ENCODE measurements at places on chromosomes 6 and 20.

DNA sequence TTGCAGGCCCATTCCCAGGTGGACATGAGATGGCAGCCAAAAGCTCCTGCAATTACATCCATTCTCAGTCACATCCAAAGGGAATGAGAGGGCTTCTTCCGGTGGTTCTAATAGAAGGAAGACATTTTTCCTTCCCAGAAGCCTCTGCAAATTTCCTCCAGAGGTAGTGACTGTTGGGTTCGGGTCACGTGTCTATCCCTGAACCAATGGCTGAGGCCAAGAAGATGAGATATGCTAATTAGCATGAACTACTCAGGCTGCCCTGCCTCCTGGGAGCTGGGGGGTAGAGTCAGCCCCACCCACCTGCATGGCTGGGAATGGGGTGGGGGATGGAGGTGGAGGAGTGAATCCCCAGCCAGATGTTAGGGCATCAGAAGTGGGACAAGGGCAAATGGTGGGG, 61.3 kb upstream of the IYD start:
- no peak for DNase-seq

- DNase-seq: no peak
Observed at GRCh38 chr20:39289831-39290230, 327.7 kb downstream of the DHX35 start.

DNA sequence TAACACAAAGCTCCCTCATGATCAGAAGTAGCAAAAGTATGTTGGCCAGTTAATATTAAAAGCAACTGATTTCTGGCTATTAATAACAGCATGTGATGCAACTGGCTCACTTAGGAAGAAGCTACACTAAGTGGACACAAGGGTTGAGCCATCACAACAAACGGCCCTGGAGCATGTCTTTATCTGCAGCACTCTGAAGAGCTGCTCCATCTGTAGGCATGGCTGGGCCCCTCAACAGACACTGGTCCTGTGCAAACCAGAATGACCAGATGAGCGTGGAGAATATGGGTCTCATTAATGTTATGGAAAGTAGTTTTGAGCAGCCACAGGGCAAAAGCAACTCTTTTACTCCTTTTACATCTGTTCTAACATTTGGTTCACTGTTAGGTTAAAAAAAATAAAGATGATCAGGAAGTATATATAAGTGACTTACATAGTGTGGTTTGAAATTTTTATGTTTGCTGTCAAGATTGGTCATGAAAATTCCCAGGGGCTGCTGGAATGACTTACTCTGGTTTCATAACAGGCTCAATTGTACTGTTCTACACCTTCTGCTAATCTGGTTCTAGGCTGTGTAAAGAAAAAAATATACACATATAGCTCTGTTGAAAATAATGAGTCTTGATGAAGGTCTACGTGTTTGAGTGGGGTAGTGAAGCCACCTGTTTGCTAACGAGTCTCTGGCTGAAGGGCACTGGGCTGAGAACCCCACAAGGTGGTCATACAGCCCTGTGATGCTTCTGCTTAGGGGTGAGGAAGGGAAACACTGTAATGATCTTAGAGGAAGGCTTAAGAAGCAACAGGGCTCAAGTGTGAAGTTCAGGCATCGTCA, 58.1 kb downstream of the INSM1 start:
- no peak for DNase-seq

GRCh38 chr6:111774346-111774703, 98.9 kb downstream of the FYN start:
- no peak for DNase-seq

- no peak for DNase-seq
Observed at GRCh38 chr20:59363101-59363500, 62.7 kb downstream of the EDN3 start.

DNA sequence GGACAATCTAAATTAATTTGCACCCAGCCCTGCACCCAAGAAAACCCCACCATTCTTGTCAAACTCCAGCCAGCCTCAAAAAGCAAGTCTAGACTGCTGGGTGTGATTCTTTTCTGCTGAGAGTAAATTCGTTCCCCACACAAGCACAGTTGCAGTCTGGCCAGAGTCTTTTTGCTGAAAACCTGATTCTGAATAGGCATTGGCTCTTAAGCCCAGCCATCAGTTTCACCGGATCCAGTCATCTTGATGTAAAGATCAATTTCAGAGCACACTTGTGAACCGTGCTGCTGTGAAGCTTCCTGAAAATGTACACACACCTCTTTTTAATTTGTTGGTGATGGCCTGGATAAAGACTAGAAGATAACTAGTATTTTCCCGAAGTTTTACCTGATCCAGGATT, 159.4 kb upstream of the GGTLC1 start:
- DNase-seq: no peak

DNA sequence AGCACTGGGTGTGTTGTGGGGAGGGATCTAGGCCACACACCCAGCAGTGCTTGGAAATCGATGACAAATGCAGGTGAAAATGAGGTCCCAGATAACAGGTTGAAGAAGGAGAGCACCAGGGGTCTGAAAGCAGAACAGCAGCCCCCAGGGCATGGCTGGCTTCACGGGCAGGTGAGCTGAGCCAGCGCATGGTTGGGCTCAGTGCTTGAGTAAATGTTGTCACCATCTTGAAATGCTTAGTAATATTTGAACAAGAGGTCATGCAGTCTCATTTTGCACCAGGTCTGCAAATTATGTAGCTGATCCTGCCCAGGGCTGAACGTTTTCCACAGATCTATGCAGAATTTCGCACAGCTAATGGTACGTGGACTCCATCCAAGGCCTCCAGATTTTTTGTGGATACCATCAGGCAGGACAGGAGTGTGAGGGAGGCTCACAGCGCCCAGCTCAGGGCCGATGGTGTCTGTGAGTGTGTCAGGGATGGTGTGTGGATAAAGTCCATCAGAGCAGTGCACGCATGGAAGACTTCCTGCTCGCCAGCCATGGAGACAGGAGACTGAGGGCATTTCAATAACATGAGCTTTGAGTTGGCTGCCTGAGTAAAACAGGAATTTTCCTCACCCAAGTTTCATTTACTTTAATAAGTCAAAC, 53.1 kb upstream of the SNX9 start:
- no peak for DNase-seq

Measured in activated CD8-positive, alpha-beta memory T cell treated with anti-CD3 and anti-CD28 coated beads for 1 hour (primary cell).